Thymus (tissue), 14 donors: ENCODE measurements at places on chromosomes 1 and 21.

GRCh38 chr1:54833121-54833520, 32.0 kb upstream of the TTC22 start:
- DNase-seq, result no peak

- DNase-seq, result no peak
Observed at GRCh38 chr1:213985209-213986019, 2.4 kb upstream of the PROX1 start.

GRCh38 chr1:57599236-57599994, 175.6 kb upstream of the DAB1 start:
- DNase-seq, result no peak

DNA sequence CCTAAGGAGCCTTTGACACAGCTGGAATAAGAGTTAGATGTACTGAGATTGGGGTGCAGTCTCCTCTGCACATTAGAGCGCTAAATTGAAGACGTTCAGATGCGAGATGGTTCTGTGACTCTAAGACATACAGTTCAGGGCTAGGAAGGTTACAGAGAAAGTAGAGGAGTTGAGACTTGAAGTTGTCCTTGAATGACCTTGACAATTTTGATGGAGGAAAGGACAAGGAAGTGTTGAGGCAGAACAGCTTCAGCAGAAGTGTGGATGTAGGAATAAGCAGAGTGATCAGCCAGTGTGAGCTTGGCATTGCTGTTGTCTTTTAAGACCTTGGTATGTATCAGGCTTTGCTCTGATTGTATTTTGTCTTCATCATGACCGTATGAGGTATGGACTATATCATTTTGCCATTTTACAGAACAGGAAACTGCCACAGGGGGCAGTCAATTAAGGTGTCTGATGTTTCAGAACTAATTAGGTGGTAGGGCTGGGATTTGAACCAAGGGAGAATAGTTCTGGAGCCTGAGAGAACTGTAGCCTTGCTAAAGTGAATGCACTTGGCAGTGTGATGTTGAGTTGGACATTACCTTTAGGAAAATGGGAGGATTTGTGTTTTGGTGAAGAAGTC, 9.2 kb downstream of the TTF2 start:
- no peak for DNase-seq

DNA sequence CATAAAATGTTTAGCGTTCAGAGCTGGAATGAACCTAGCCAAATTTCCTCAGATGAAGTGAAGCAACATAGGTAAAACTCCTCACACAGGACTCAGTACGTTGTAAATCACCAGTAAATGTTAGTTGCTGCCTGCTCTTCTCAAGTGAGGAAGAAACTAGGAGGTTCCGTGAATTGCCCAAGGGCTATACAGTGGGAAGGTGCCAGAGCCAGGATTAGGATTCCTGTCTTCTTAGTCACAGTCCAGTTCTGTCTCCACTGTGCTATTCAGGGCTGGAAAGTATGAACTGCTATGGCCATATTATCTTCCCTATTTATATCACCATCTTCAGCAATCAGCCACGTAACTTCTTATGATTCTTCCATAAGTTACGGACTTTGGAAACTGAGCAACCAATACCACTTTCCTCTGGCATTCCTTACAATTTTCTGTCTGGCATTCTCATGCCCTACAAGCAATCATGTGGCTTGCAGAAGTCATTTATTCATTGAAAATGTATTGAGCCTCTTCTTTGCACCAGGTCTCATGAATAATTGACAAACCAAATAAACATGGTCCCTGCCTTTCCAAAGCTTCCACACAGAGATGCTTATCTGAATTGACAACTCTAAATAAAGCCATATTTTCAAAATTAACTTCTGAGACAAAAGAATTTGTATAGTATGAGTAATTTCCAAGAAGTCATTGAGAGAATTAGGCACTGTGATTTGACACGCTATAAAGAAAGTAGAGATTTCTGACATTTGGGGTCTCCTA, 271.6 kb upstream of the SGIP1 start:
- DNase-seq, result no peak

- DNase-seq, result no peak
Observed at GRCh38 chr1:236429715-236430274, 35.7 kb downstream of the EDARADD start.

DNA sequence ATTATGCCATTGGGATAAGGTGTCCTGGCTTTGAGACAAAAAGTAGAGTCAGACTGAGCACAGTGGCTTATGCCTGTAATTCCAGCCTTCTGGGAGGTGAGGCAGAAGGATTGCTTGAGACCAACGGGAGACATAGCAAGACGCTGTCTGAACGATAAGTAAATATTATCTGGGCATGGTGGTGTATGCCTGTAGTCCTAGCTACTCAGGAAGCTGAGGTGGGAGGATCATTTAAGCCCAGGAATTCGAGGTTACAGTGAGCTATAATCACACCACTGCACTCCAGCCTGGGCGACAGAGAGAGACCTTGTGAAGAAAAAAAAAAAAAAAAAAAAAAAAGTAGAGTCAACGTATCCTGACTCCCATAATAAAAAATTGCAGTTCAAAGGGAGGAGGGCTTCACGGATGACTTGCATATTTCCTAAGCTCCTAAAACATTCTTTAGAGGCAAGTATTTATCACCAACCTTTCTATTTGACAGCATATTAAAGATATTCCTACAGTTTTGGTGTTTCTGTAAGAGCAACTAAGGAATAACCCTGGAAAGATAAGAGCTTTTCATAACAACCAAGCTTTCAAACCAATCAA, 141.2 kb downstream of the SLC44A5 start:
- DNase-seq, result no peak

DNA sequence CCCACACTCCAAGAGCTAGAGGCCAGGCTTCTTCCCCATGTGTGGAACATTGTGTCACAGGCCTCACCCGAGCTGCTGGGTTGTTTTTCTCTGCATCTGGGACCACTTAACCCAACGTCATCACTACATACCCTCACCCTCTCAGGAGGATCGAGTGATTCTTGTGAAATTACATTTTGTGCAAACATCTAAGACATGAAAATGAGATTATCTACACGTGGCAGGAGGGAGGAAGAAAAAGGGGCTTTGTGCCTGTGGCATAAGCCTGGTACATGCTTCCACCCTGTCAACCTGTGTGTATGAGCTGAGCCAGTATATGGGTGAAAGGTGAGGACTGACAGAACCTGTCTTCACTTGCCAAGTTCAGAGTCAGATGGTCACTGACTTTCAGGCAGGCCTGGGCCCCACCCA, 1.6 kb downstream of the CPT2 start:
- DNase-seq, result no peak

DNA sequence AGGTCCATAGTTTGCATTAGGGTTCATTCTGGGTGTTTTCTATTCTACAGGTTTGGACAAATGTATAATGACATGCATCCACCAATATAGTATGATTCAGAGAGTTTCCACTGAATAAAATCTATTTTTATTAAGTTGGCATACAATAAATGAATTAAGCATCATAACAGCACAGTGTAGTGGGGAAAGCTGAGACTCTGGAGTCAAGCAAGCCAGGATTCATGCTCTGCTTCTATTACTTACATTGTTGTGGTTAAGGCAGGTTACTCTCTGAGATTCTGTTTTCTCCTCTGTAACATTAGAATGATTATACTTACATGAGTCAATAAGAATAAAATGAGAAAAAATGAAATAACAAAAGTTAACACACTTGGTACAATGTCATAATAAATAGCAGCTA, 131.3 kb downstream of the SLC30A10 start:
- DNase-seq, result no peak

DNA sequence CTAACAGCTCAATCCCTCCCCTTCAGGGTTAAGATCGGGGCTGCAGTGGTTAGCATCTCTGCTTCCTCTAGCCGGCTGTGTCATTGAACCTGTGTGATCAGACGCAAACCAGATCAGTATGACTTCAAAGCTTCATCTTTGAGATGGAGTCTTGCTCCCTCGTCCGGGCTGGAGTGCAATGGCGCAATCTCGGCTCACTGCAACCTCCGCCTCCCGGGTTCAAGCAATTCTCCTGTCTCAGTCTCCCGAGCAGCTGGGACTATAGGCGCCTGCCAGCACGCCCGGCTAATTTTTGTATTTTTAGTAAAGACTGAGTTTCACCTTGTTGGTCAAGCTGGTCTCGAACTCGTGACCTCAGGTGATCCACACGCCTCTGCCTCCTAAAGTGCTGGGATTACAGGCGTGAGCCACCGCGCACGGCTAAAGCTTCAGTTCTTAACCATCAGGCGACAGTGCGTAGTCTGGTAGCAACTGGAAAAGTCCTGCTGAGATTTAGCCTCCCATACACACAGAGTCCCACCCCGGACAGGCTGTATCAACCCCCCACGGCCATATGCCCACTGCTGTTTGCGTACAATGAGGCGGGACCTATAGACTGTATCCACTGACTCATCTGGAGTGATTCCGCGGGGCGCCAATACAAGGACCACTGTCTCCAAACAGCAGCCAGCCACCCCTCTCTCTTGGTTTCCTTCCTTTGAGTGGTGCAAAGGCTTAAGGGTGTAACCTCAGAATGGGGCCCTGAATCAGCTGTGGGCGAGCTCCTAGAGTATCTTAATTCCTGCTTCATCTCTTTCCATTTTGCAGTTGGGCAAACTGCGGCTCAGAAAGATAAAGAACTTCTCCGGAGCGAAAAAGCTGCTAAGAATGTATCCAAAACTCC, 23.3 kb downstream of the CELA3A start:
- peak; percentile 70 for DNase-seq

DNA sequence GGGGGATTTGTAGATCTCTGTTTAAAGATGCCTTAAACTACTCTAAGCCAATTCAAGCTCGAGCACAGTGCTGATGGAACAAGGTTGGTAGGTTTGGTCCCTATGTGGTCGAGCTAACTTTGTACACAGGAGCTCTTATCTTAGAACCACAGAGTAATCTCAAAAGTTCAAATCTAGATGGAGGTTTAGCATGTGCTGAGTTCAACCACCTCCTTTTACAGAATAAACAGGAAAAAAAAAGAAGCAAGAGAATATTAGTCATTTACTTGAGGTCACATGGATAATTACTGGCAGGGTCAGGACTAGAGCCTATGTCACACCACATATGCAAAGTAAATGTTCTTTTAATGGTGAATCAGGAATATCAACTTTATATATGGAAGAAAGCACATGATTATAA, 86.2 kb downstream of the DTL start:
- DNase-seq, result no peak

GRCh38 chr21:38413958-38414548, 84.2 kb downstream of the ERG start:
- no peak for DNase-seq

GRCh38 chr1:180310095-180310494, 80.0 kb downstream of the LHX4 start:
- DNase-seq, result no peak

- no peak for DNase-seq
Observed at GRCh38 chr21:29800056-29800455, 139.7 kb downstream of the GRIK1 start.

DNA sequence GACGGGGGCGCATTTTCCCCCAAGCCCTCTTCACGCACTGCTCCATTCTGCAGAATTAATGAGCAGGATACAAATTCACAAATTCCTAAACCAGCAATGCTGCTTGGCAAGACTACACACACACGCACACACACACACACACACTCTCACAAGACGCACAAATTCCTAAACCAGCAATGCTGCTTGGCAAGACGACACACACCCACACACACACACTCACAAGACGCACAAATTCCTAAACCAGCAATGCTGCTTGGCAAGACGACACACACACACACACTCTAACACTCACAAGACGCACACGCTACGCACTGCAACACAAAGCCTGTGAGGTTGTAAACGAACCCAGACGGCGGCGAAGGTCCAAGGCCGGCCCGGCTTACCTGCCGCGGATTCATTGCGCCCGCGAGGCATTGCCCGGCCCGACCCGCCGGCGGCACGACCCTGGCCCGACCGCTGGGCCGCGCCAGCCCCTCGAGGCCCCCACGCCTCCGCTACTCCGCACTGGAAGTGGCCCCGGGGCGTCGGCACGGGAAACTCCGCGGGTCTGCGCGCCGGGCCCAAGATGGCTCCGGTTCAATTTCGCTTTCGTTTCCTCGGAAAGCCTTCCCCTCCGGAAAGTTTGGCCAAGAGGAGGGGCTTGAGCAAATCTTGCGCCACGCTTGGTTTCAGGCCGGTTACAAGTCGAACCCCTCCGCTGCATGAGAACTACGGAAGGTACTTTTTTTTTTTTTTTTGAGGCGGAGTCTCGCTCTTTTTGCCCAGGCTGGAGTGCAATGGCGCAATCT, at the start of gene ADAR:
ADAR (minus strand) TSS at position 578 of the 788 bp plus-strand sequence; CDS start at position 398, 180 bp downstream.
- peak; percentile 78 for DNase-seq

GRCh38 chr1:29924017-29924431, 687.7 kb downstream of the PTPRU start:
- no peak for DNase-seq

DNA sequence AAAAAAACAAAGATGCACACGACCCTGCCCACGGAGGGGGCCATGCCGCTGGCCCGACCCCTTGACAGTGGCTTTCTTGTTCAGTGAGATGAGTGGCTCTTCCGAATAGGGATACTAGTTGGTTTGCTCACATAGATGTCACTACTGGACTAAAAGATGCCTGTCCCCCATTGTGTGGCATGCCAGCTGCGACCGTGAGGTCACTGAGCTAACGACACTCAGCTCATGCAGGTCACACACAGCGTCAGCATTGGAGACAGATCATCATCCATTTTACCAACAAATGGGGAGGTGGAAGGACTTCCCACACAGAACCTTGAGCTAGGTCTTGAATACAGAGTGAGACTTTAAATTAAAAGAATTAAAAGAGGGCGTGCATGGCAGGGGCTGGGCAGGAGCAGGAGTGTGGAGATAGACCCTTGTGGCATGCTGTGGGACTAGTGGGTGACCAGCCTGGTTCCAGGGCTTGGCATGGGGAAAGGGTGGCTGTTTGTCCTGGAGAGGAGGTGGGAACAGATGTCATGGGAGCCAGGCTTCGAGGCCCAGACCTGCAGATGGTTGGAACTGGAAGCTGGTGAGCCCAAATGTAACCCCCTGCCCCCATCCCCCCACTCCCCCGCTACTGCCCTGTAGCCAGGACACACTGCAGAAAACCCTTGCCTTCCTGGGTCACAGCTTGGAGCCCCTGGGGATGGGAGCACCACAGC, 12.4 kb downstream of the SLC1A7 start:
- no peak for DNase-seq

- no peak for DNase-seq
Observed at GRCh38 chr1:232635778-232636356, 5.9 kb upstream of the SIPA1L2 start.

DNA sequence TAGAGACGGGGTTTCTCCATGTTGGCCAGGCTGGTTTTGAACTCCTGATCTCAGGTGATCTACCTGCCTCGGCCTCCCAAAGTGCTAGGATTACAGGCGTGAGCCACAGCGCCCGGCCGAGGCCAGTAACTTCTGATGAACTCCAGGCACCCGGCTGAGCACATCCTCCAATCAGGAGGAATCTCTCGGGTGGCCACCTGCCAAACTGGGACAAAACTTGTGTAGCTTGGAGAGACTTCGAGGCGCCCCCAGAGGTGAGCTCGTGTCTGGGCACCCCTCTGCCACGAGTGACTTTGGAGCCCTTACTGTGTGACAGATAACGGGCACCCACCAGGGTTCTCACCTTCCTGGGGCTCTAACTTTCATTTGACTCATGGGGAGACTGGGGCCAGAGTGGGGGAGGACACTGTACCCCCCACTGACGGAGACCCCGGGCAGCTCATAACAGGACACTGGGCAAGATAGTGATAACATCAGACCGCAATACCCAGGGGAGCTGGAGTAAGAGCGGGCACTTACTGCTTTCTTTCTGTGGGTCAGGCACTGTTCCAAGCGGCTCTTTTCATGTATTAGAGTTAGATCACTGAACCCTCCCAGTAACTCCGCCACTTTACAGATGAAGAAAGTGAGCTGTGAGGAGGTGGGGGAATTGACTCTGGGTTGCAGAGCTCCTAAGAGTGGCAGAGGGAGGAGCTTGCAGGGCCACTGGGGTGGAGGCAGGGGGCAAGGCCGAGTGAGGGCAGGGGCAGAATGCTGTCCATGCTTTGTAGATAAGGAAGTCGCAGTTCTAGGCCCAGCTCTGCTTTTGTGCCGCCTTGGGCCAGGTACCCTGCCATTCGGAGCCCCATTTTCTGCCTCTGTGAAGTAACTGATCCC, 1.9 kb upstream of the PADI2 start:
- DNase-seq, result no peak
